ENCODE measurements at places on chromosomes 12 and 14.

DNA sequence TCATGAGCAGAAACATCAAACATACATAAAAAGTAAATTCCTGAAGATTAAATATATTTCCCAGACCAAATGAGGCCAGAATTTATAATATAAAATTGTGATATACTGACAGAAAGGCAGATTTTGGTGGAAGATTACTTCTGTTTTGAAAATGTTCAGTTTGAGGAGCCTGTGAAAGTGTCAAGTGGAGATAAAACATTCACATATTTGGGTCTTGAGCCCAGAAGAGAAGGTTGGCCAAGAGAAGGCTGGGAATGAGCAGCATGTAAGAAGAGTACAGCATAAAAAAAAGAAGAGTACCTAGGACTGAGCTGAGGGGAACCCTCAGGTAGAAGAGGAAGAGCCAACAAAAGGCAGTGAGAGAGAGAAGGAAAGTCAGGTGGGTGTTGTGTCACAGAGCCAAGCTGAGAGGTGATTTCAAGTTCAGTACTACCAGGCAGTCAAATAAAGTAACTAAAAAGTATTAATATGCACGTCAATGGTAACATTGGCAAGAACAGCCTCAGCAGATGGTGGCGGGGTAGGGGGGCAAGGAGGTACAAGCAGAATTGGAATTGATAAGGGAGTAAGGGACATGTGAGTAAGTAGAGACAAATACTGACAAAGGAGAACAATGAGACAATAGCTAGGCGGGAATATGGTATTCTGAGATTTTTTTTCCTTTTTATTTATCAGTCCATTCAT lies 120.7 kb upstream of the TTC7B start:
- DNase-seq, result no peak

GRCh38 chr12:69064734-69065443 lies 131.9 kb upstream of the CPM start:
- DNase-seq, result no peak

DNA sequence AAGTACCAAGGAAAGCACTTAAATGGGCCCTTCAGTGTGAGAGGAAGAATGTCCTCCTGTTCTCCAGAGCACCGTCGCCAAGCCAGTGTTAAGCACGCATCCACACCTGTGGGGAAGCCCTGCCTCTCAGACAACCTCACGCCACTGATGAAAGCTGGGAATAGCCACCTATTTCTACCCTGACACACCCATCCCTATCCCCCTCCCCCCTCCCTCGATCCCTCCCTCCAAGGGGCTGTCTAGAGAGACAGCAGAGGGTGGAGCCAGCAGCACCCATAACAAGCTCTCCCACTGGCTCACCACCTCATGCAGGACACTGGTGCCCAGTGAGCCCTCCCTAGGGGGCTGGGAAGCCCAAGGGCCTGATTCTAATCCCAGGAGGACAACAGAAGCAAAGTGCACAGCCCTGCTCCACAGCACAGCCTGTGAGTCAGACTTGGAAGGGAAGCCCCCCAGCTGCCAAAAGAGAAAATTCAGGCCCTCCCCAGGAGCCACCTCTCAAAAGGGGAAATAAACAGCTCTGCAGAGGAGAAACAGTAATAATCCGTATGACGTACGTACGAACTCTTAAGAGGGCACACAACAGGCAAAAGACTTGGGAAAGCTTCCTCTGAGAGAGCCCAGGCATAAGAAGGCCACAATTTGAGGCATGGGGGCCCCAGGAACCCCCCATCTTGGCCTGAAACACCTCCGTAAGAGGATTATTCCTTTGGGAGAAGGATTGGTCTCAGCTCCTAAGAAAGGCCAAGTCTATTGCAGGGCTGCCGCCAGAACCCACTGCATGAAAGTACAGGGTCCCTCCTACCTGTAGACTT lies 7.8 kb downstream of the PITPNM2 start:
- no peak for DNase-seq

GRCh38 chr12:47736216-47736615 lies 10.9 kb upstream of the ENDOU start:
- no peak for DNase-seq

DNA sequence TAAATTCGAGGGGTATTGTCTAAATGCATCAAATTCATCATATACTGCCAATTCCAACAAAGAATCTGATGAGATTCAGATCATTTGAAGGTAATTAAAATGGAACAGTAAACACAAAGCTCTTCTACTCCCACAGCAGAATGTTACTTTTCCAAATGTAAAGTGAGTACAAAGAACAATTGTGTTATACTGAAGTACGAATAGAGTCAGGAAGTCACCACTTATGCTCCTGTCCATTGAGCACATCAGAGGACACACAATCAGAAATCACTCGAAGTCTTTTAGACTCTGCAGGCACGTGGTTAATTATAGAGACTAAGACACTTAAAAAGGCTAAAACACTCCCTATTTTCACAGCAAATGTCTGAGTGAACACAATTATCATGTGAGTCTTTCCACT lies 388.5 kb upstream of the MIS18BP1 start:
- DNase-seq, result no peak

GRCh38 chr14:94689218-94689984 lies 77.2 kb downstream of the SERPINA3 start:
- peak; percentile 81 for DNase-seq

DNA sequence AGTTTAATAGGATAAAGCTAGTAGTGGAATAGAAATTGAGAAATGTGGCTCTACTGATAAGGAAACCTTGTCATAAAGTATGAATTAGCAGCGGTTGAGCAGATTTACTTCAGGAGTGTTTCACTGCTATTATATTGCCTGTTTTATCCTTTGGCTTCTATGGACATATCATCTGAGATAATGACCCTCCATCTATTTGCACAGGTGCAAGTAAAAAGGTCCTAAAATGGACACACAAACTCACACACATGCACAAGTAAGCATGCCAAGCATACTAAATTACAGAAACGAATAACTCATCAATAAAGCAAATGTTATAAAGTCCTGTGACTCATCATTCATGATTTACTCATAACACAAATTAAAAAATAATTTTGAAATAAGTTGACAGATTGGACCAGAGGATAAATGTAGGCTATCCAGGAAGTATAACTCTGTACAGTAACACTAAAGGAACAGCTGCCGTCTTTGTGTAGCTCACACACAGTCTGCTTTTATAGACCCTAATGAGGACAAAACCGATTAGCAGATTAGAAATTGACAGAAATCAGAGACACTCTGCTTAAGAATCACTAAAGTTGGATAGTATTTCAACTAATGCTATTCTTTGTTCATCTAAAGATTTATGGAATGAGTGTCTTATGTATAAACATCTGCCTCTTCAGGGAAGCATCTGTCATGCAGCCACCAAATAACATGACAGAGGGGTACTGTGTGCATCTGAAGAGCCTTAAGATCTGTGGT lies 73.9 kb downstream of the SYT1 start:
- no peak for DNase-seq

GRCh38 chr12:51961834-51962233 lies 10.3 kb downstream of the ACVR1B start:
- no peak for DNase-seq
